ENCODE measurements at places on chromosomes 12 and 14.
A peak's percentile ranks its signal among the peaks of the same experiment; 100 is the strongest.

- DNase-seq: no peak
These were observed 70.6 kb upstream of the ESRRB start for GRCh38 chr14:76305268-76305826.

DNA sequence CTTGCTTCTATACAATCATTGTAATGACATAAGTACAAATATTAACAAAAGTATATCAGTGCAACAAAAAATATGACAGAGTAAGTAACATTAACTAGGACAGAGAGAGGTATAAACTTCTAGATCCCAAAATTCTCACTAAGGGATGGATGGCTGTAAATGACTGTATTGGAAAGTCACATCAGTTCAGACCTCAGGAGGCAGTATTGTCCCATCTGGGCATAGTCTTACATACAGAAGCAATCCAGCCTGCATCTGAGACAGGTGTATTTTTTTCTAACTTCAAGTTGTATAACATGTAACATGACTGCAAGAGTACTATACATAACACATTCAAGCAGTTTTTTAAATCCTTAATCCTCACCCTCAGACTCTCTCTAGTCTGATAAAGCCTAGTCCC, 99.0 kb downstream of the GARIN6 start:
- no peak for DNase-seq

DNA sequence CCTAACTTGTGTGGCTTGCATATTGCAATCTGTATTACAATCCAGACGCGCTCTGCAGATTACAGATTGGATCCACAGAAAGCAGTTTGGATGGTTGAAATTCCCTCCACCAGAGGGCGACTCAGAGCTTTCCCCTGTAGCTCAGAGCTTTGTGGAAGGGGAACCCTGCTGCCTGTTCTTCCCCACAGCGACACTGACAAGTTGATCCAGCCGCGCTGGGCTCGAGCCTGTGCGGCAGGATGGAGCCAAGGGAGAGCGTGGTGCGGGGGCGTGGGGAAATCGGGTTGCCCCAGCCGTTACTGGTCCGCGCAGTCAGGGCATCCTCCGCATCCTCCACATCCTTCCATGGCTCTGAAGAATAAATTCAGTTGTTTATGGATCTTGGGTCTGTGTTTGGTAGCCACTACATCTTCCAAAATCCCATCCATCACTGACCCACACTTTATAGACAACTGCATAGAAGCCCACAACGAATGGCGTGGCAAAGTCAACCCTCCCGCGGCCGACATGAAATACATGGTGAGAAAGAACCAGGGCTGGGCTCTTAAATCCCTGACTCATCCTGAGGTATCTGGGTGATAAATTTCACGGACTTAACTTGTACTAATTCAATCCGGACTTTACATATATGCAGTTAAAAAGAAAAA, at the start of gene GLIPR1L1:
TSS of gene GLIPR1L1 (plus strand) at position 287 of the 647 bp plus-strand sequence. CDS start at position 346, 59 bp downstream.
- DNase-seq: peak; percentile 90

DNA sequence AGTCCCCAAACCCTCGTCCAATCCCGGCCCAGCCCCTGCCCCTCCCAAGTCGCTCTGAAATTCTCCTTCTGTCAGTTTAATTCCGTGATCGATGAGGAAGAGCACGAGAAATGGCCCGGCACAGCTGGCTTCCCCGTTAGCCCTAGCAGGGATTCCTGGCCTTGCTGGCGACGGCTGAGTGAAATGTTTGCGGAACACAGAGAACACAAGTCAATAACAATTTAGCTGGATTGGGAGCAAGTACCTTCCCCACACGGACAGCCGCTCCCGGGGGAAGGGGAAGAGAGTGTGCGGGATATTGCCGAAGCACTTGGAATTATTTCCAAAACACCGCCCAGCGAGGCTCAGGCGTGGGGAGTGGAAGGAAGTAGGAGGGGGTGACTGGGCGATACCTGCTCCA, 134.6 kb downstream of the RBM19 start:
- DNase-seq: no peak

- DNase-seq: peak; percentile 39
These were observed 745 bp downstream of the CAND1 start for GRCh38 chr12:67269633-67270573.

DNA sequence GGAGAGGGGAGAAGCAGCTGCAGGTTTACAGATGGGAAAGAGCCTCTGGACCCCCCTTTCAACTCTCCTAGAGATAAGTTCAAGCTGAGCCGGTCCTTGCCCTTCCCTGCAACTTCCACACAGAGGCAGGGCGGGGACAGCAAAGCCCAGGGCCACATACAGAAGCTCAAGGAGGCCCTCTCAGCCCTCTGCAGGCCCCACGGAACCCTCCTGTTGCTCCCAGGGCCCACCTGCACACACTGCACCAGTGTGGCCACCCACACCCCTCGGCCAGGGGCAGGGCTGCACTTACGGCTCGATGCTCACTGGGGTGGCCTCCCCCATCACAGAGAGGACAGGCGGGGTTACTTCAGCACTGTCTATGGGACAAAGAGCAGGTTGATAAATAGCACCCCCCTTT, 13.0 kb upstream of the PNMA1 start:
- no peak for DNase-seq

DNA sequence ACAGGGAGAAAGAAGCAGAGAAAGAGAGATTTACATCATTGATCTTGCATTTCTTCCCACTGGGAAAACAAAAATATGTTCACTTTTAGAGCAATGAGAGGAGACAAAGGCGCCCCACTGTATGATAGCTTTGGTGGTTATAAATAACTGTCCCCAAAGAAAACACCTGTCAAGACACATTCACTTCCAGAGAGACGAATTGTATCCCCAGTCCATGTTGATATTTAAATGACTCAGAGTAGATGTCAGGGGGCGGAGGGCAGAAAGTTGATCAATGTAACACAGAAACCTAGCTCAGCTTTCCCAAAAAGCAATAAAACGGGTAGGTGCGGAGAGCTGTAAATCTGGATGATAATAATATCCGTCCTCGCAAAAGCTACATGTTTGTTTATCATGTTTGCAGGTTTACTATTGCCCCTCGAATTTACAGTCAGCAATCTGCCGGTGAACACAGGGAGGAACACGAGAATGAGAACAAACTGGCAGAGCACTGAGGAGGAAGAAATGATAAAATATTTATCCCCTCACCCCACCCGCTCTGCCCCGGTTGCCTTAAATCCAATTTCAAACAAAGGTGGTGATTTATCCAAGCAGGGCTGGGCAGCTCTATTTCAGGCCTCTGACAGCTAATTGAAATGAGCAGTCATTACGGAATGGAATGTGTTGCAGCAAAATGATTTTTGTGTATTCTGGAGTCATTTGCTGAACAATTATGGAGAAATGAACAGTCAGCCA, 84.4 kb downstream of the CMKLR1 start:
- no peak for DNase-seq

GRCh38 chr12:111823891-111824290, 18.1 kb upstream of the MAPKAPK5 start:
- no peak for DNase-seq

DNA sequence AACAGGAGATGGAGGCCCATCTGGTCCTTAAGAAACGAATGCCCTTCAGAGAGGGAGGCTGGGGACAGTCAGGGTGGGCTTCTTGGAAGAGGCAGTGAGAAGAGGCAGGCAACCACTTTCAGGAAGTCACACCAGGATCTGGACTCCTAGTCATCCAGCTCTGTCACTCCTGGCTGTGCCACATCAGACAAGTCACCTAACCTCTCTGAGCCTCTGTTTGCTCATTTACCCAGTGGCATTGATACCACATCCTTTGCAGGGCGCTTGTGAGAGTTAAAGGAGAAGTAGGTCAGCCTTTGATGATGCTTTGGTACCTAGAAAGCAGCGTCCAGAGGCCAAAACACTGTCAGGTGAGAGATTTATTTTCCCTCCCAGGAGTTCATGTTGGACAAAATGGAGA, 11.1 kb downstream of the CCDC197 start:
- no peak for DNase-seq

- DNase-seq: no peak
These were observed 27.3 kb downstream of the ABCD2 start for GRCh38 chr12:39592295-39592694.

- no peak for DNase-seq
These were observed 32.0 kb downstream of the DDX11 start for GRCh38 chr12:31105668-31106067.

DNA sequence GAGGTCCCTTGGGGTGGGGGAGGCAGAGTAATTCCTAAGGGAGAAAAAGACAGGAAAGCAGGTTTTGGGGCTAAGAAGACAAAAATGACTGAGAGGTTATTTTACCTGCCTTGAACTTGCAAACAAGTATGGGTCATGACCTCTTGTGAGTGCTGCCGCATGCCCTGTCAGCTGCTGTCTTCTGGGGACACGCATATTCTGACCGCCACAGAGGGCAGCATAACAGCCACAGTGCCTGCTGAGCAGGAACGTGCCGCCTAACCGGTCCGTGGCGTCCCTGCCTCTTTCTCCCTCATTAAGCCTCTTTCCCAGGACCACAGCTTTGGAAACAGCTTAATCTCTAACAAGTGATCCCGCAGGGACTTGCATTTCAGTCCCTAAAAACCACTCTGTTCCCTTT, 51.3 kb upstream of the KCNA1 start:
- peak; percentile 41 for DNase-seq

DNA sequence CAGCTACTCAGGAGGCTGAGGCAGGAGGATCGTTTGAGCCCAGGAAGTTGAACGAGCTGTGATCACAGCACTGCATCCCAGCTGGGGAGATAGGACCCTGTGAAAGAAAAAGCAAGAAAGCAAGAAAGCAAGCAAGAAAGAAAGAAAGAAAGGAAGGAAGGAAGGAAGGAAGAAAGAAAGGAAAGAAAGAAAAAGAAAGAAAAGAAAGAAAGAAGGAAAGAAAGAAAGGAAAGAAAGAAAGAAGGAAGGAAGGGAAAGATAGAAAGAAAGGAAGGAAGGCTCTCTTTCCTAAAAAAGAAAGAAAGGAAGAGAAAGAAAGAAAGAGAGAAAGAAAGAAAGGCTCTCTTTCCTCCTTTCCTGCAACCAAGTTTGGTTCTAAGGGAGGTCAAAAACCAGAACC, 380.3 kb downstream of the PCNX1 start:
- DNase-seq: no peak

DNA sequence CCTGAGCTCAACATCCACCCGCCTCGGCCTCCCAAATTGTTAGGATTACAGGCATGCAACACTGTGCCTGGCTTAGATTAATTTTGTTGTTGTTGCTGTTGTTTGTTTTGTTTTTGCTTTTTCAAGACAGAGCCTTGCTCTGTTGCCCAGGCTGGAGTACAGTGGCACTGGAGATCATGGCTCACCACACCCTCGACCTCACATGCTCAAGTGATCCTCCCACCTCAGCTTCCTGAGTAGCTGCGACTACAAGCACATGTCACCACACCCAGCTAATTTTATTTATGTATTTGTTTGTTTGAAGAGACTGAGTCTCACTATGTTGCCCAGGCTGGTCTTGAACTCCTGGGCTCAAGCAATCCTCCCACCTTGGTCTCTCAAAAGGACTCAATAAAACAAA, 26.7 kb downstream of the CRY1 start:
- DNase-seq: no peak

DNA sequence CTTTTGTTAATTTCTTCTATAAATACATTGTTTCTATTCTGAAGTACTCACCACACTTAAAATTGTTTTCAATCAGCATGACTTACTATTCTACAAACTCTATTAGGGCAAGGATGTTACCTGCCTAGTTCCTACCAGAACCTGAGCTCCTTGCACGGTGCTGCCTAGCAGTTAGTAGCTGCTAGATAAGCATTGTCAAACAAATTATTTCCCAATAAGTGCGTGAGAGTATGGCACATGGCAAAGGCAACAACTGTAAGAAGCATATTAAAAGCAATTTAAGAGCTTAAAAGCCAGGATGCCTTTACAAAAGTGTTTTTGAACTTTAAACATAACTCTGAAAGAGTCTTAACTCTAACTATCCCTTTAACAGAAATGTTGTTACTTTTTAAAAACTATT, 8.2 kb upstream of the LYZ start:
- DNase-seq: no peak

- peak; percentile 66 for DNase-seq
These were observed at the start of gene NUDT14 for GRCh38 chr14:105180592-105181548. TSS of gene NUDT14 (minus strand) at chr14:105181312. CDS start at chr14:105181209, 103 bp downstream.

GRCh38 chr14:89899917-89900663, 54.4 kb downstream of the EFCAB11 start:
- DNase-seq: no peak

DNA sequence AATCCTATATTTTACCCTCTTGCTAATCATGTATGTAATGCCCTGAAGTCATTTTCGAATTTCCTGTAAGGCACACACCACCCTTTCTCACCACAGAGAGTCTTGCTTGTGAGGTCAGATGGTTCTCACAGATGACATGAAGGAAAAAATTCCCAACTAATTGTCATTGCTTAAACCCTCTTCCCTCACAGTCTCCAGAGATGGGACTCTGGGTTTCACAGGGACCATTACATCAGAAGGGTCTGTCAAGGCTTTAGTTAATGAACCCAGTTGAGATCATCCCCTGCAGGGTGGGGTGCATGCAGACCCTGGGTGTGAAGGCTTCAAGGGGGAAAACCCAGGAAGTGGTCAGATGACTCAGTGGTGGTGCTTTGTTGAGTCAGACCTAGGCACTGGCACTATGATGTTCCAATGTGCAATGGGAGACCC, 229.6 kb downstream of the BCAT1 start:
- DNase-seq: no peak

DNA sequence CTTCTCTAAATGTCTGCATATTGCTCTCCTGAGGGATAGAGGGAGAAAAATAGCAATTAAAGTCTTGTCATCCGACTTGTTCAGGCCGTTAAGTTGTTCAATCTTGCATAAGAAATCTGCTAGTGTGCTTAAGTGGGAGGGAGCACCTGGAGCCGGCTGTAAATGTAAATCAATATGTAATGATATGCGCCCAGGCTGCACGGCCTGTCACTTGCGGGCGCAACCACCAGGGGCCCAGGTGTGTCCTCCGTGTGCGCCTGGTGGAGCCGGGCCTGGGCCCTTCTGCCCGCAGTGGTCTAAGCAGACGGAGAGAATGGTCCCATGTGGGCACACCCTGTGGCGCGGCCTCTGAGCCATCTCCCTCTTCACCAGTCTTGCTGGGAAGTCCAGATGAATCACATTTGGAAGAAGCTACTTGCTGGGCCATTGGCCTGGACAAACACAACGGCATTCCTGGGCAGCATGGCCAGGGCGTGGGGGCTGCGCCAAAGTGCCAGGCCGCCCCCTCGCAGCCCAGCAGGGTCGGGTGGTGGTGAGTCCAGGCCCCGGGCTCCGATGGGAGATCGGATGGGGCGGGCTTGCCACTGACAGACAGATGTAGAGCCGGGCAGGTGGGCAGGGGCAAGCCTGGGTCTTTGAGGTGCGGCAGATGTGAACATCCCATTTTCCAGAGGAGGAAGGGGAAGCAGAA, 193.3 kb upstream of the C14orf180 start:
- DNase-seq: peak; percentile 17

- no peak for DNase-seq
These were observed 178.8 kb downstream of the STXBP6 start for GRCh38 chr14:24870949-24871701.

DNA sequence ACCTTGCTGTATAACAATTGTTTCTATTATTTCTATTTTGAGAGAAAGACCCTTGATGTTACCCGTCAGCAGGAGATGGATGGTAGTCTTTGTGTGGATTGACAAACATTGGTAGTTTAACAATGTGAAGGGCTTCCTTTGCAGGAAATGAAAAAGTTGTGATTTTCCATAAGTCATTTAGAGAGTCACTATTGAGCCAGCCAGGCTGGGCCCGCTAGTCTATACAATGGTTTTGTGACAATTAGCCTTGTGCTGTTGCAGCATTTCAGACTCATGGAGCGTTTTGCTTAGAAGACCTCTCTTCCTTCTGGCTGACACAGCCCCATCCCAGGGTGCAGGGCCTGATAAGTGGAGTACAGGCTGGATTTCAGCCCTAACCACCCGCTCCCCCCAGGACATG, 18.3 kb upstream of the SLC38A2 start:
- DNase-seq: no peak

Data from heart left ventricle (tissue), 16 donors.